ENCODE measurements at places on chromosomes 11 and 22.
A peak's percentile ranks its signal among the peaks of the same experiment; 100 is the strongest.

- DNase-seq = peak; percentile 43
Measured at GRCh38 chr22:17159504-17159951, 451 bp upstream of the HDHD5 start.

DNA sequence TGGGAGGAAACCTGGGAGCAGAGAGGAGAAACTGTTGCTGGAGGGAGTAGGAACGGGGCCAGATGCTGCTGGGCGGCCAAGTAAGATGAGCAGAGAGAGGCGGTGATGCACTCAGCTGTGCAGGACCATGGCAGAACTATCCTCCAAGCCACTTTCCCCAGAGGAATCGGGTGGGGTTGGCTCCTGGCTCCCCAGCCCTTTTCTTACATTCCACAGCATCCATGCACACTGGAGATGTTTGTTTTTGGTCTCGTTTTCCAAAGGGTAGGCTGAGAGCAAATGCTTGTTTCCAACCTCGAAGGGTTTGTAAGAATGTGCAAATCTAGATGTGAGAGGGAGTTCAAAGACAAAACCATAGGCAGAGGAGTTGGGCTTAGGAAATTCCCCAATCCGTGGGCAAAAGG is 73.2 kb downstream of the DBX1 start:
- DNase-seq = no peak

DNA sequence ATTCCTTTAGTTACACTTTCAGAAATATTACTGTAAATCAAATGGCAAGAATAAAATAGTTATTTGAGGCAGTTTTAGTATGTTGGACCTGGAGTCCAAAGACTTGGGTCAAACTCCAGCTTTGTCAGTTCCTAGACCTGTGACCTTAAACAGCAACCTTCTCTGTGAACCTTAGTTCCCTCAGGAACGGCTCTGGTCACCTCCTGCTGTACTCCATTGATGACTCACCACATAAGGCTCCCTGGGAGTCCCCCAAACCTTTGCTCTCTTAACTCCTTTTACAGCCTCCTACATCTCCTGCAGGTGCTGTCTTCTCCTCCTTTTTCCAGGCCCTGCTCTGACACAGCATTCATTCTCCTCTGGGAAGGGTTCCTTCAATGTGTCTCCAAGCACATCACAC is 29.1 kb downstream of the LIMK2 start:
- DNase-seq = no peak

DNA sequence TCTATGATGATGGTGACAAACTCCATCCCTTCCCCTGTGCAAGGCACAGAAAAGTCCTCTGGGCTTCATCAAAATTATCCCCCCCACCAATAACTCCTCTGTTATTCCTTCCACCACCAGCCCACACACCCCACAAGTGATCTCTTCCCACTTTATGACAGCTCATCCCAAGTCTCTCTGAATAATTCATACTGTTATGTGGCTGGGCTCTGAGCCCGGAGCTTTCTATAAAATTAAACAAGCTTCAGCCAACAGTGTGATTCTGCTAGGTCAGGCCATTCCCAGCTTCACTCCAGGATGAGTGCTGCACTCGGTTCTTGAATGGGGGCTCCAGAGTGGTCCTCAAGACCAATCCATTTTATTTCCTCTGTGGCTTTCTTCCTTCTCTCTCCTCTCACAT is 83.0 kb downstream of the INSC start:
- DNase-seq = no peak

- DNase-seq = no peak
Measured at GRCh38 chr11:762421-763072, 14.7 kb downstream of the GATD1 start.

GRCh38 chr11:8809241-8809938 is 101.6 kb upstream of the AKIP1 start:
- DNase-seq = no peak

DNA sequence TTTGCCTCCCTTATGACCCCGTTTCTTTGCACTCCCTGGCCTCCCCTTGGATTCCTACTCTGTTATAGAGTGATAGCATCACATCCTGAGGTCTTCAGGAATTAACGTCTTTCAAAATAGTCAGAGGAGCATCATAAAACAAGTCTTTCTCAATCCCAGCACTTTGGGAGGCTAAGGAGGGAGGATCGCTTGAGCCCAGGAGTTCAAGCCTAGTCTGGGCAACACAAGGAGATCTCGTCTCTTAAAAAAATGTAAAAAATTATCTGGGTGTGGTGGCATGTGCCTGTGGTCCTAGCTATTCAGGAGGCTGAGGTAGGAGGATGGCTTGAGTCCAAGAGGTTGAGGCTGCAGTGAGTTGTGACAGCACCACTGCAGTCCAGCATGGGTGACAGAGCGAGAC is 68.7 kb upstream of the AMPD3 start:
- DNase-seq = no peak

DNA sequence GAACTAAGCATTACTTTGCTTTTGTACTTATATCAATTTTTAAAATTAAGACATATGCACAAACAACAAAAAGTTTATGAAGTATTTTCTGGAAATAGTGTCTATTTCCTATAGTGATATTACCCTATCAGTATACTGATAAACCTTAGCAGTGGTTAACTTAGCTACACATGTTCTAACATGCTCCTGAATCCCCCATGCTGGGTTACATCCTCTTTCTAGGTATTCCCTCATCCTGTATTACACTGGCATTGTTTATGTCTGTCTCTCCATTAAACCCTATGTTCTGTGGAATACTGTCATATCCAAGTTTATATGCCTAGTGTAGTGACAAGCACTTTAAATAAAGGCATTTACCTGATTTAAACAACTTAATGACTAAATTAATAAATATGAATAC is 1.8 kb upstream of the FAR1 start:
- no peak for DNase-seq
